ENCODE measurements at places on chromosomes 16 and 17.

DNA sequence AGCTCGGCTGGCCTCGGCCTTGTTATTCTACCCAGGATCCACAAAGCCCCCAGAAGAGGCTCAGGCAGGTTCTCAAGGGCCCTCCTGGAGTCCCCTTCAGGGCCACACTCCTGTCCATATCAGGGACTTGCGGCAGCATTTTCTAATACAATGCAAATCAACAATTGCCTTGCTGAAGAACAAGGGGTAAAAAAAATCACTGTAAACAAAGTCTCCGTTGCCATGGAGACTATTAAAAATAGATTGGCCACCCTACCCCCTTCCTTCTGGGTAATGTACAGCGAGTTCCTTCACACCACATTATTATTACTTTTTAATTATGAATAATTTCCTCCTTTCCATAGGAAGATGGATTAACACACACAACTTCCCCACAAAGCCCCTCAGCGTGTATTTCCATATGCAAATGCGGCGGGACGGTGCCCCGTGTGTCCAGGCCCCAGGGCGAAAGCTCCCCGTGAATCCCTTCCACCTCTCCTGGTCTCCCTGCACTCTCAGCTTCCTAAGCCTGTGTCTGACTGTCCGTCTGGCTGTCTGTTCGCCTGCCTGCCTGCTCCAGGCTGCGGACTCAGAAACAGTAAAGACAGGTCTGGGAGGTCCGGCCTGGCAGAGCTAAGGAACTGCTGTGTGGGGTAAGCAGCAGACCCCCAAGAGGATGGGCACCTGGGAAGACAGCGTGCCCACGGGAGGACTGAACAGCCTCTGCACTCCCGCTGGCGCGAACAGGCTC is 196.6 kb downstream of the RBFOX3 start:
- H3K4me3 ChIP-seq = no peak overlapping the region
- no peak for DNase-seq
- H3K27ac ChIP-seq = no peak overlapping the region
- peaks cover 4% of the 10 kb centered on the region for H3K27me3 ChIP-seq

- no peak for DNase-seq
- peaks cover 2% of the 10 kb centered on the region for H3K36me3 ChIP-seq
- no peaks in the 10 kb centered on the region for H3K4me1 ChIP-seq
- no peaks in the 10 kb centered on the region for H3K27me3 ChIP-seq
- no peak overlapping the region for H3K27ac ChIP-seq
These were observed 20.9 kb downstream of the HSD11B2 start for GRCh38 chr16:67451704-67452435.

- H3K27ac ChIP-seq = no peak overlapping the region
- H3K27me3 ChIP-seq = no peaks in the 10 kb centered on the region
- no peak for DNase-seq
These were observed 43.8 kb upstream of the TOB1 start for GRCh38 chr17:50909765-50910605.

- peak; percentile 37 for DNase-seq
- peak overlapping the region; percentile 58 for H3K27ac ChIP-seq
- peak overlapping the region; percentile 68 for H3K4me3 ChIP-seq
These were observed 1.3 kb downstream of the ARMC5 start for GRCh38 chr16:31460582-31461002.

- DNase-seq = no peak
- H3K36me3 ChIP-seq = no peaks in the 10 kb centered on the region
- H3K27me3 ChIP-seq = no peaks in the 10 kb centered on the region
- H3K27ac ChIP-seq = no peak overlapping the region
- no peak overlapping the region for H3K4me3 ChIP-seq
- H3K4me1 ChIP-seq = peaks cover 4% of the 10 kb centered on the region
These were observed 28.4 kb downstream of the FOXK2 start for GRCh38 chr17:82547981-82548380.

GRCh38 chr17:73508057-73508930 is 136.0 kb downstream of the SDK2 start:
- H3K4me3 ChIP-seq = no peak overlapping the region
- no peaks in the 10 kb centered on the region for H3K36me3 ChIP-seq
- DNase-seq = no peak
- no peak overlapping the region for H3K27ac ChIP-seq

DNA sequence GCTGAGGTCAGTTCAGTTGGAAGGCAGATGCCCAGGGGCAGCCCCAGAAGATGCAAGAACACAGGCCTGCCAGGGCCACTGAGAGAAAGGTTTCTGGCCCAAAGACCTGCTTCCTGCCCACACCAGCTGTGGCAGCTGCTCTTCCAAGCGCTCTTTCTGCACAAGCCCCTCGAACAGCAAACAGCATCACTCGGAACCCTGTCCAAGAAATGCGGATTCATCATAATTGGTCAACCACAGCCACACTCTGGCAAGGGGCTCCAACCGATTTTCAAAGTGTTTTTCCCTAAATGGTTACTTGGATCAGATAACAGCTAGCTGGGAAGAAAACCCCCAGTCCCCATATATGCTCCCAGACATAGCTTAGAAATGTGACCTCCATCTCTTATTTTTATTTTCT is 71.1 kb upstream of the DNAH17 start:
- DNase-seq = no peak
- no peak overlapping the region for H3K27ac ChIP-seq
- peaks cover 3% of the 10 kb centered on the region for H3K27me3 ChIP-seq
- H3K36me3 ChIP-seq = no peaks in the 10 kb centered on the region
- no peak overlapping the region for H3K4me3 ChIP-seq

DNA sequence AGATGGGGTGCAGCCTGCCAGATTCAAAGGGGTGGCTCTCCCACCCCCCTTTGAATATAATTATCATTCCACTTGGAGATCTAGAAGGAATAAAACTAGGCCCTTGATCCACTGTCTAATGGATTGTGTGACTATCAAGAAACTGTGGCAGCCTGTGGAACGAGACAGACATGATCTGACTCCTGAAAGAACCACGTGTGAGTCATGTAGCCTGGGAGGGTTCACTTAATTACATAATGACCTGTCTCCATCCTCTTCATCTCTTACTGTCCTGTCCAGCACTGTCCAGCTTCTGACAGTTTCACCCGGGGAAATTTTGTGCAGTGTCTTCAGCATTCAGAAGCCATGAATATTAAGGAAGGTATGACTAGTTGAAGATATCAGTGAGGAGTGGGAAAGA is 43.3 kb upstream of the CDH13 start:
- no peak overlapping the region for H3K27ac ChIP-seq
- H3K27me3 ChIP-seq = no peaks in the 10 kb centered on the region
- H3K4me1 ChIP-seq = peaks cover 11% of the 10 kb centered on the region
- no peaks in the 10 kb centered on the region for H3K36me3 ChIP-seq

DNA sequence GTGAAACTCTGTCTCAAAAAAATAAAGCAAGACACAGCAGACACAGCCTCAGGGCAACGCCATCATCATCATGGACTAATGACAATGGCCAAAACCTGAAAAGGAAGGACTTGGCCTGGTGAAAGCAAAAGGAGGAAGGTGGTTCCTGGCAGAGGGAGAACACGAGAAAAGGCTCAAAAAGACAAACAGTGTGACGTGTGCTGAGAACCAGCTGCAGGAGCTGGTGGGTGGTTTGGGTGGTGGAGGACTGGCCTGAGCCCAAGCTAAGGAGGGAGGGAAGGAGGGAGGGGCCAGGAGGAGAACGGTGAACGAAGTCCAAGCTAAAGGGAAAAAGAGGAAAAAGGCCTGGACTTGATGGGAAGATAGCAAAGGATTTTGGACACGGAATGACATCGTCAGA is 85.1 kb downstream of the SLC39A11 start:
- no peaks in the 10 kb centered on the region for H3K4me1 ChIP-seq
- H3K4me3 ChIP-seq = no peak overlapping the region
- H3K27ac ChIP-seq = no peak overlapping the region
- no peaks in the 10 kb centered on the region for H3K27me3 ChIP-seq
- H3K36me3 ChIP-seq = no peaks in the 10 kb centered on the region

DNA sequence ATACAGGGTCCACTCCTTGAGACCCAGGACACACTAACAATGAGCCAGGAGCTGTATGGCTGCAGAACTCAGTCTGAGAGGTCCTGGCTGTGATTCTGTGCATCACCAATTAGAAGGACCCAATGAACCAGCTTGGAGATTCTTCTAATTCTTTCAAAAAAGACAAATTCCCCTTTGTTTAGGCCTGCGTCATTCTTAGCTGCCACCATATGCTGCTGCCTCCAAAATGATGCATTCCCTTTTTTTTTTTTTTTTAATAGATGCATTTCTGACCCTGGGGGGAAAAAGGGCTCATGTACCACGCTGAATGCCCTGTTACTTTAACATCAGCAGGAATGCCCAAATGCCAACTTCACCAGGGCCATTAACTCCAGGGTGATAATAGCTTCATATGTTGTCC is 28.5 kb downstream of the EMP2 start:
- no peaks in the 10 kb centered on the region for H3K36me3 ChIP-seq
- no peak overlapping the region for H3K27ac ChIP-seq
- DNase-seq = no peak
- no peak overlapping the region for H3K4me3 ChIP-seq

Data from astrocyte (in vitro differentiated cells and primary cell).